ENCODE measurements at places on chromosomes 2 and 18.

DNA sequence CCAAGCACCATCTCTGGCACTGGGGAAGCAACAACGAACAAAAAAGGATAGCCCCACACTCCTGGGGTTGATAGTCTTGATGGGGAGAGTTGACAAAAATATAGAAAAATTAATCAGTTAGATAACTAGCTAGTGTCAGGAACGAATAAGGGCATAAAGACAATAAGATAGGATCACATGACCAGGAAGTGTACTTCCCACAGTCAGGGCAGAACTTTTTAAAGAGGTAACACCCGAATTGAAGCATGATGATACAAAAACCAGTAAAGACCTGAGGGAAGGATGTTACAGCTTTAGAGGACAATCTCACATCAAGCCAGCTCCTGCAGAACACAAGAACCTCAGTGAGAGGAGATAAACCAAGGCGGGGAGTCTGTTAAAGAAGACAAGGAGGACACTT, 295.4 kb upstream of the CRIM1 start:
- DNase-seq: no peak

GRCh38 chr2:154710685-154711084, 12.2 kb downstream of the KCNJ3 start:
- no peak for DNase-seq

DNA sequence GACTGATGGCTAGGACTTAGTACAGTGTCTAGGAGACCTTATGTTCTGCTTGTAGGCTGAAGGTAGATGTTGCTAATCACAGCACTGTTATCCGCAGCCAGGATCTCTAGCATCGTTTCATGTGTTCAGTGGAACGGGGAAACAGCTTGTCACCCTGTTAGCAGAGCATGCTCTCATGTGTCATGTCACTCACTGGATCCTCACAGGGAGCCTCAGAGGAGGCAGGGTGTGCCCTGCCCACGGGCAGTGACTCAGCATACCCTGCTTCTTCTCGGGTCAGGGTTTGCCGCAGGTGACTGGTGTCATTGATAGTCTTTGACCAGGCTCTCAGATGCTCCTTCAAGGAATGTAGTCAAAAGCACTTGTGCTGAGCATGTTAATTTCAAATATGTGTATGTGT, 44.4 kb downstream of the RPIA start:
- peak; percentile 42 for DNase-seq

DNA sequence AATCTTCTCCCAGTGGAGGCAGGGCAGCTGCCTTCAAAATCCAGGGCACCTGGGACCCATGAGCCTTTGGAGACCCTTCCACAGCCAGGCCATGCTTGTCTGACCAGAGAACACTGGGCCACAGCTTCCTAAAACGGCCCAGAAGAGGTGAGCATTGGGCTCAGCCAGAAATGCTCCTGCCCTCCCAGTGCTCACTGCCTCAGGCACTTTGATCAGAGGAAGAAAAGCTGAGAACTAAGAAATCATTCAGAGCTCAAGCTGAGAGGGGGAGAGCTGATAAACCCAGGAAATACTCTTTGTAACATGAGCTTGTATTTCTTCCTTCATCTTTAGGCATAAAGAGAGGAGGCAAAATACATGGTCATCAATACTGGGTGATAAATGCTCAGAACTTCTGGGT, 365.5 kb upstream of the KLHL29 start:
- DNase-seq: no peak

DNA sequence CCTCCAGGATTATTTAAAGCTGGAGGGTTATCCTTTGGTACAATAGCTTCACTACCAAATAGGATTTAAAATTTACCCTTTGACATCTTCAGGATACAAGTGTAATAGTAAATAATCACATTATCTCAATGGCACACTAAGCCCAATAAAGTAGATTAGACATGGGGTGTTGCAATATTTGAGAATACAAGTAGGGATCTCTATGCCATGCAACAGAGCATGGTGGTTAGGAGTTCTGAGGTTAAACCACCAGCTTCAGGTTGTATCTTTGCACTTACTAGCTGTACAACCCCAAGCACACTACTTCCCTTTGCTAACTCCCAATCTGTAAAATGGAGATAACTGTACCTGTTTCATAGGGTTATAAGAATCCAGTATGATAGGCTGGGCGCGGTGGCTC, 6.2 kb downstream of the MBD2 start:
- DNase-seq: no peak

DNA sequence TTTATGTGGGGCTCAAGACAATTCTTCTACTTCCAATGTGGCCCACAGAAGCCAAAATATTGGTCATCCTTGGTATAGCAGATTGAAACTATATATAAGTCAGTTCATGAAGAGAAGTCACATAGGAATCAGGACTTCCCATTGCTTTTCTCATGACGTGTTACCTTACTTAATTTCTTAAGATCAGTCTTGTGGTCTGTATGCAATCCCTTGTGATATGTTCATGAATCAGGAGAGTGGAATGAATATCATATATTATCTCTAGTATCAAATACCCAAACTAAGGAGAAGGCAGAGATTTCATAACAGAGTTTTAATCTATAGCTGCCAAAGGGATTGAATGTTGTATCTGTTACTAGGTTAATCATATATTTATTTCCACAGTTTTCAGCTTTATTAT, 1390.4 kb downstream of the SUCLG1 start:
- DNase-seq: no peak

- no peak for DNase-seq
These were observed 104.5 kb downstream of the TWIST2 start for GRCh38 chr2:238952261-238952919.

DNA sequence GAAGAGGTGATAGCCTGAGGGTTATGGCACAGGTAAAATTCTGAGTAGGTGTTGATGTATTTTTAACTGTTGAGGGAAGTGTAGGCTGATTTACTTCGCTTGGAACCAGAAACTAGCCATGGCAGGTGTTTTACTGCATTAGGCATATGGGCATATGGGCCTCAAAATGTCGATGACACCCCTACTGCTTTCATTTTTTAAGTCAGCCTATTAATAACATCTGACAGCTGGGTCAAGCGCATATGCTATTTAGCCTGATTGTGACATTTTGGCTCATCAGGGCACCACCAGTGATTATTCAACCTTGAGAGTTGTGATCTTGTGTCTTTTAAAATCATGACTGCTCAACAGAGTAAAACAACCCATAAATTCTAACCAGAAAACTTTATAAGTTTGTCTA, 1396.9 kb upstream of the NXPH2 start:
- no peak for DNase-seq

GRCh38 chr2:221833966-221834365, 261.9 kb upstream of the EPHA4 start:
- no peak for DNase-seq

DNA sequence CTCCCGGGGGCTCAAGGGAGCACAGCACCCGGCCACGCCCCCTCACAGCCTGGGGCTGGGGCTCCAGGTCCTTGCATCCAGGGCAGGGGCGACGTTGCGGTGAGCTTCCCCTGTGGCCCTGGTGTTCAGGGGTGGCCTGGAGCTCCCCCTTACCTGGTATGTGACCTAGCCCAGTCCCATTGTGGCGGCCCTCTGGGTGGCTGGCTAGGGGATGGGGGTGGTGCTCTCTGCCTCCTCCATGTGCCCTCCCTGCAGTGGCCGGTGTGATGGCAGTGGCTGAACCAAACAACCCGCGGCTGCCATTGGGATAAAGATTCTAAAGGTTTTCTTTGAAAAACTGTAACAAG, 288.3 kb downstream of the RDH14 start:
- DNase-seq: no peak

DNA sequence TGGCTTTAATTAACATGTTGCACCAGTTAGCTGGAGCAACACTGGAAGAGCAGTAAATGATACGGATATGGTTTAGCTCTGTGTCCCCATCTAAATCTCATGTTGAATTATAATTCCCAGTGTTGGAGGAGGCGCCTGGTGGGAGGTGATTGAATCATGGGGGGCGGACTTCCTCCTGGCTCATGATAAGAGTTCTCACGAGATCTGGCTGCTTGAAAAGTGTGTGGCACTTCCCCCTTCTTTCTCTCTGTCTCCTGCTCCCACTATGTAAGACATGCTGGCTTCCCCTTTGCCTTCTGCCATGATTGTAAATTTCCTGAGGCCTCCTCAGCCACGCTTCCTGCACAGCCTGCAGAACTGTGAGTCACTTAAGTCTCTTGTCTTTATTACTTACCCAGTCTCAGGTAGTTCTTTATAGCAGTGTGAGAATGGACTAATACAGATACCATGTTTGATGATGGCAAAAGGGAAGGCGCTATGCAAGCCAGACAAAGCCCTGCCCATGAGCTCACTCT, 963.6 kb downstream of the SOCS6 start:
- DNase-seq: no peak

- no peak for DNase-seq
These were observed 154.4 kb downstream of the GALR1 start for GRCh38 chr18:77403969-77404535.

GRCh38 chr18:9191658-9192256, 55.2 kb downstream of the ANKRD12 start:
- no peak for DNase-seq

DNA sequence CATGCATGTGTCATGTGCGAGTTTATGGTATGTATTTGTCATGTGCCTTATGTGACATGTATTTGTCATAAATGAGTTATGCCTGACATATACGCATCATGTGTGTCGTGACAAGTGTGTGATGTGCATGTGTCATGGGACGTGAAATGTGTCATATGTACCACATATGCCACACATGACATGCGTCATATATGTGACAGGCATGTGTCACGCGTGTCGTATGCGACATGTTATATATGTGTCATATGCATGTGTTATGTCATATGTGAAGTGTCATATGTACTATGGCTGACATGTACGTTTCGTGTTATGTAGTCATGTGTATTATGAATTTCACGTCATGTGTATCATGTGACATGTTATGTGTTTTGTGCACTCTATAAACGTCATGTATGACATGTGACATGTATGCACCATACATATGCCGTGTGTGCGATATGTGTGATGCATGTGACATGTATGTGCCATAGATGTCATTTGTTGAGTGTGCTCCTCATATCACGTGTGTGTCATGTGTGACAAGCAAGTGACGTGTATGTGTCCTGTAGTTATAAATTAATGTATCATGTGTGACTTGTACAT, 2152.3 kb upstream of the PIK3C3 start:
- DNase-seq: no peak

DNA sequence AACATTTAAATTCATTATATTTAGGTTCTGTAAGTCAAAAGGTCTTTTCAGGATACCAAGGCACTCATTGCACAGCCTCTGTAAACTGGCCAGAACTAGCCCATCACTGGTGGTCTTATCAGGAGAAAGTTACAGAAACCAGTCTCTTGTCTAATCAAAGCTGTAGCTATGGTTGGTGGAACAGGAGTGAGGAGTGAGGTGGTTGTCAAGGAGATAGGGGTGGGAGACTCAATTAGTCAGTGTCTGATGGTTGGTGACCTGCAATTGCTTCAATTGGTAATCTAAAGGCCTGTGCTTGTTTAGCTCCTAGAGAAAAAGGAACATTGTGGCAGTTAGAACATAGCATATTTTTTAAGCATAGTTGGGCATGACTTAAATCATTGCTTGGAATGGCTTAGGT, 458.6 kb upstream of the CDH2 start:
- no peak for DNase-seq

GRCh38 chr2:178756843-178757242, 50.4 kb downstream of the TTN start:
- no peak for DNase-seq

GRCh38 chr2:239459056-239459455, 58.2 kb upstream of the HDAC4 start:
- no peak for DNase-seq

- no peak for DNase-seq
These were observed 73.8 kb upstream of the CDCA7 start for GRCh38 chr2:173280853-173281252.
